ENCODE measurements at places on chromosomes 13 and 19.

DNA sequence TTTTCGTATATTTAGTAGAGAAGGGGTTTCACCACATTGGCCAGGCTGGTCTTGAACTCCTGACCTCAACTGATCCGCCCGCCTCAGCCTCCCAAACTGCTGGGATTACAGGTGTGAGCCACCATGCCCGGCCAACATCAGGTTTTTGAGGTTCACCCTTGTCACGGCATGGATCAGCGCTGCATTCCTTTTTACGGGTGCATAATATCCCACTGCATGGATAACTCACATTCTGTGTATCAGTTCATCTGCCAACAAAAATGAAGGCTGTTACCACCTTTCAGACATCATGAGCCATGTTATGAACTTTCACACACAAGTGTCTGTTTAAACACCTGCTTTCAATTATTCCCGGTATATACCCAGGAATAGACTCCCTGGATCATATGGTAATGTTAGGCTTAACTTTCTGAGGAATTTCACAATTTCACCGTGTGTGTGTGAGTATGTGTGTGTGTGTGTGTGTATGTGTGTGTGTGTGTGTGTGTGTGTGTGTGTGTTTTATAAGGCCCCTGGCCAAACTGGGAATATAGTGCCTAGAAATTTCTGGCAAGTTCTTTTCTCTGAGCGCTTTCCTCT is 52.2 kb downstream of the AP1M1 start:
- DNase-seq = no peak

GRCh38 chr13:73401769-73402168 is 343.0 kb downstream of the KLF5 start:
- no peak for DNase-seq

- no peak for DNase-seq
Observed at GRCh38 chr13:37475966-37476365, 122.6 kb downstream of the POSTN start.

DNA sequence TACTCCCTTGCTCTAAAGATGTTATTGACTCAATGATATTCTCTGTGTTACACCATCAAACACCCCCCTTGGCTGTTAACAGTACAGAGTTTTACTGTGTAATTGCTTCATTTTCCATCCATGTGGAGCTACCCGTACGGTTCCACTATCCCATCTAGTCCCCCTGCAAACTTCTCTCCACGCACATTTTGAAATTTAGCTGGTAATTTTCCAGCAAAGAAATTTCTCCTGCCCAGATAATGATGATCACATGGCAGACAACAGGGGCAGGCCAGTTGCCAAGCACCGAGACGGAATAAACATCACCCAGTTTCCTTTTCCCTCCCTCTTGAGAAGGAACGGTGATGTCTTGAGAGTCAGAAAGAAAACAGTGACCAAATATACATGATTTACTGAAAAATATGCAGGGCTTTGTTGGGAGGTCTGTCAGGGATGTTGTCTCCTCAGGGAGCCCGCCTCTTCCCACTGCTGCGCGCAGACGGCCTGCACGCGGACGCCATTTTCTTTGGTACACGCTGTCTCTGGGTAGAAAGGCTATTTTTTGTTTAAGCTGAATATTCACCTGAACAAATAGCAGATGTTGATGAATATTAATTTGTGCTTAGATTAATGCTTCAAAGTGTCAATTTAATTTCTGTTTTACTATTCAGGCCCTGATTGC is 109.9 kb downstream of the OLFM4 start:
- no peak for DNase-seq

DNA sequence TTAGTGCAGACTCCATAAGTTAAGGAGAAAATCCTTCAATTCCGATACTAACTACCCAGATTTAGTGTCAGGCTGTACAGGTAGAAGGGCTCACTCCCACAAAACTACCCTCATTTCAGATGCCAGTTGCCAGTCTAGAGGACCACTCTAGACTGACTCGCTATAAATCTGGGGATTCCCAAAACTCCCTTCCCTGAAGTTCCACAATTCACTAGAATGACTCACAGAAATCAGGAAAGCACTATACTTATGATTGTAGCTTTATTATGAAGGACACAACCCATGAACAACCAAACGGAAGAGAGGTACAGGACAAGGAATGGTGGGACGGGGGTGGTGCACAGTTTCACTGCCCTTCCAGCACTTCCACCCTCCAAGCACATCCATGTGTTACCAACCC is 321.2 kb downstream of the DIAPH3 start:
- DNase-seq = no peak

DNA sequence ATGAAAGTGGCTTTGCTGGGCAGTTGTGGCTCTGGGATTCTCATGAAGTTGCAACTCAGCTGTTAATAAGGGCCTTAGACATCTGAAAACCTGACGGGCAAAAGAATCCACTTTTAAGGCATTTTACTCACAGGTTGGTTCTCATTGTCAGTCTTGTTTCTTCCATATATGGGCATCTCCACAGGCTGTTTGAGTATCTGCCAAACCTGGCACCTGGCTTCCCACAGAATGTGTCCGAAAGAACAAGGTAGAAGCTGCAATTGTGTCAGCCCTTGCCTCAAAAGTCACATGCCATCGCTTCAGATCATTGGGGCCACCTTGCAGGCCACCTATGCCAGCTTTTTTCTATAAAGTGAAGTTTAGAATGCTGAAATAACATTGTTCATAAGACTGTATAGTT is 102.4 kb downstream of the KCTD12 start:
- no peak for DNase-seq

- DNase-seq = no peak
Observed at GRCh38 chr13:47650209-47650608, 350.9 kb downstream of the SUCLA2 start.

- DNase-seq = peak; percentile 4
Observed at GRCh38 chr19:36417752-36418286, 625 bp downstream of the ZFP82 start.

- DNase-seq = no peak
Observed at GRCh38 chr19:1106841-1107660, 3.3 kb downstream of the GPX4 start.

DNA sequence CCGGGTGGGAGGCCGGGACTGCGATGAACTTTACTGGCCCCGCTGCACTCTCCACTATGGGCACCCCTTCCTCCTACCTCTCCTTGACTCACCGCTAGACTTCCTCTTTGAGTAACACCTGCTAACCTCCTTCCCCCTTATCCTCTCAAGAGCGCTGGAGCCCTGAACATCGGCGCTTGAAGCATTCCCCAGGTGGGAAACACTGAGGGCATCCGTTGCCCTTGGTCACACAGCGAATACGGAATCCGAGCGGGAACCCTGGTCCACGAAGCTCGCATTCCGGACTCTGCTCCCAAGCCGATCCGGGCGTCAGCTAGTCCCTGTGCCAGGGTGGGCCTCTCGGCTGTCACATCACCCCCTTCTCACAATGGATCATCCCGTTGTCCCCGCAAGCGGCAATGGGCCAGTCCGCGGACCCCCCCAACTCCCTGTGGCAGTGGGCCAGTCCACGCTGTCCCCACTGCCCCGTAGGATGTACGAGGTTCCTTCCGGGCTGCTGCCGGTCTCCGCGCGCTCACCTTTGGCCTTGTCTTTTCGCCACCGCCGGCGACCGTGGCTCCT is 4.2 kb downstream of the LIPE start:
- peak; percentile 61 for DNase-seq

DNA sequence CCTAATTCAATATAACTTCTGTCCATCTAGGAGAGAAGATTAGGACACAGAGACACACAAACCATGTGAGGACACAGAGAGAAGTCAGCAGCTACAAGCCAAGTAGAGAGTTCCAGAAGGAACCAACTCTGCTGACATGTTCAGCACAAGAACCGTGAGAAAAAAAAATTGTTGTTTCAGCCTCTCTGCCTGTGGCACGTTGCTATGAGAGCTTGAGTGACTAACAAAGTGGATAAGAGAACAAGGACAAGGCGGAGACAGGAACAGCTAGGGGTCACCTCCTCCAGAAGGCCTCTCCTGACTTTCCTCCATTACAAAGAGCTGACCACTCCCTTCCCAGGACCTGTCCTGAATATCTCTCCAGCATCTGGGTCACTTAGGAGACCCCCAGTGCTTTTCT is 5.6 kb upstream of the SIGLEC12 start:
- DNase-seq = no peak

GRCh38 chr13:70108356-70109105 is at the start of gene KLHL1:
KLHL1 (minus strand) TSS chr13:70108452; CDS start chr13:70107699, 753 bp downstream.
- no peak for DNase-seq

- DNase-seq = no peak
Observed at GRCh38 chr13:50026788-50027473, 11.7 kb downstream of the KCNRG start.

- DNase-seq = no peak
Observed at GRCh38 chr13:72259528-72259927, 392.5 kb upstream of the DACH1 start.

GRCh38 chr13:71634602-71635443 is 232.2 kb downstream of the DACH1 start:
- no peak for DNase-seq

GRCh38 chr13:63403733-63404132 is 1988.1 kb upstream of the PCDH20 start:
- no peak for DNase-seq

GRCh38 chr13:45372189-45373161 is 31.5 kb upstream of the TPT1 start:
- DNase-seq = no peak

- DNase-seq = no peak
Observed at GRCh38 chr13:99350191-99350590, 43.0 kb upstream of the GPR183 start.

DNA sequence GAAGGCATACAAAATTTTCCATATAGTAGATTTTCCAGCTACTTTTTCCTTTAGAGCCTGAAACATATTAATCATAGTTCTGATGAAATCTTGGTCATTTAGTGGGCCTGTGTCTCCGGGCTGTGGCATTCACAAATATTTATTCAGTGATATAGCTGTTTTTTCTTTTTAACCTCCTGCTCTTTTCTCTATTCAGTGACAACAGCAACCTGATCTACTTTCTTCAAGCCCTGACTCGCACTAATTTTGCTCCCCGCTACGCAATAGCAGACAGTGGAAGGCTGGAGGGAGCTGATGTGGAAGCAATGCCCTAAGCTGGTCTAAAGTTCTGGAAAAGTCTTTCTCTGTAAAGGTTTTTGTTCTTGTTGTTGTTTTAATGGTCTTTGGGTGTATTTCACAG is 289.7 kb downstream of the SLITRK6 start:
- no peak for DNase-seq

DNA sequence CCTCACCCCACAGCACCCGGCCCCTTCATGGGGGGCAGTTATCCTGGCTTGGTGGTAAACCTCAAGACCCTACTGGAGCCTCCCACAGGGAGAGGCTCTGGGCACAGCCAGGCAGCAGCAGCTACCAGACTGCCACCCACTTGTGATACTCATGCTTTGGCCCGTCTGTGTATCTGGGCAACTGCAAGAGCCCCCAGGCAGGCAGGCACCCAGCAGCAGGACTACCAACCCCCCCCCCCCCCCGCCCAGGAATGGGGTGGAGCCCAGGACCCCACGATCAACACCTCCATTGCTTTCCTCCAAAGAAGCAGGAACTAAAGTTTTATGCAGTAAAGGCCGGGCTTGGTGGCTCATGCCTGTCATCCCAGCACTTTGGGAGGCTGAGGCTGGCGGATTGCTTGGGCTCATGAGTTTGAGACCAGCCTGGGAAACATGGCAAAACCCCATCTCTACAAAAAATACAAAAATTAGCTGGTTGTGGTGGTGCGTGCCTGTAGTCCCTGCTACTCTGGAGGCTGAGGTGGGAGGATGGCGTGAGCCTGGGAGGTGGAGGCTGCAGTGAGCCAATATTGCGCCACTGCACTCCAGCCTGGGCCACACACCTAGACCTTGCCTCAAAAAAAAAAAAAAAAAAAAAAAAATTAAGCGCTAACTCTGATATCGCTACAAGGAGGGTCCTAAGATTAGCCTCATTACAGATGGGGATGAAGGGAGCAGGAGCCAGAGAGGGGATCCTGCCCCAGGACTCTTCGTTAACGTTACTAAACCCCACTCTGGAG is 1.1 kb upstream of the LYL1 start:
- no peak for DNase-seq

GRCh38 chr19:31275068-31275334 is 74.2 kb downstream of the TSHZ3 start:
- DNase-seq = no peak

- DNase-seq = no peak
Observed at GRCh38 chr19:57599377-57599760, 316 bp upstream of the ZNF530 start.

- no peak for DNase-seq
Observed at GRCh38 chr19:29117926-29118325, 95.0 kb downstream of the UQCRFS1 start.

- DNase-seq = no peak
Observed at GRCh38 chr13:91904005-91904404, 505.6 kb downstream of the GPC5 start.

DNA sequence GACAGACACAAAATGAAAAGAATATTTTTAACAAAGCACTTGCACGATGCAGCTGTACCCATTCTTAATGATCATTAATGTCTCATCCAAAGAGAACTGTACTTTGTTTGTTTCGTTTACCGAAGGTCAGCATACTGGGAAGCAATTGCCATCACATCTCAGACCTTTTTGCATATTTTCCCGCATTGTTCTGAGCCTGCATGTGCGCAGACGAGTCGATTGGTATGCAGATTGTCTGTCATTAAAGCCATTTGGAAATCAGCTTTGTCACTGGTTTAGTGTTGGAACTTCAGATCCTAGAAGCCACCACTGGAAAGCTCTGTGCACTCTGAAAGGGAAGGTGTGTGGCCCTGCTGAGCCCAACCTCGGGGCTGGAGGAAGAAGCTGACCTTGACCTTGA is 15.6 kb downstream of the SPACA7 start:
- DNase-seq = no peak

DNA sequence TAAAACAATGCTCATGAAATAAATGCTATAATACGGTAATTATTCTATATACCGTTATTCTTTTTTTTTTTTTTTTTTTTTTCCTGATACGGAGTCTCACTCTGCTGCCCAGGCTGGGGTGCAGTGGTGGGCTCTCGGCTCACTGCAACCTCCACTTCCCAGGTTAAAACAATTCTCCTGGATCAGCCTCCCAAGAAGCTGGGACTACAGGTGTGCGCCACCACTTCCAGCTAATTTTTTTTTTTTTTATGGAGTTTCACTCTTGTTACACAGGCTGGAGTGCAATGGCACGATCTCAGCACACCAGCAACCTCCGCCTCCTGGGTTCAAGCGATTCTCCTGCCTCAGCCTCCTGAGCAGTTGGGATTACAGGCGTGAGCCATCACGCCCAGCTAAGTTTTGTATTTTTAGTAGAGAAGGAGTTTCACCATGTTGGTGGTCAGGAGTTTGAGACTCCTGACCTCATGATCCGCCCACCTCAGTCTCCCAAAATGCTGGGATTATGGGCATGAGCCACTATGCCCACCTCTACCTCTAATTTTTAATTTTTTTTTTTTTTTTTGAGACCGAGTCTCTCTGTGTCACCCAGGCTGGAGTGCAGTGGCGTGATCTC is 6.9 kb downstream of the PPP1R15A start:
- DNase-seq = no peak

- no peak for DNase-seq
Observed at GRCh38 chr19:50199259-50199555, 4.2 kb upstream of the MYH14 start.

GRCh38 chr19:50728084-50728737 is 5.0 kb downstream of the CLEC11A start:
- peak; percentile 96 for DNase-seq
